A549 treated with DMSO at 1 μM for 4 hours (cell line): ENCODE measurements at places on chromosomes 11 and 22. TPM values are rescaled to one million over a fixed set of nuclear protein-coding genes. Genes with fewer than 3 reads are reported as not detected.

The TMEM86A gene
- 0.40 to 0.47 TPM (median 0.40 TPM) in 5 replicates for total RNA-seq

The STX5 gene
- 20.5 to 28.2 TPM (median 26.0 TPM) in 5 replicates for total RNA-seq

The PTPRCAP gene
- total RNA-seq, result 0.22 to 0.36 TPM (median 0.30 TPM) in 5 replicates

The IFITM10 gene
- total RNA-seq, result 0.89 to 1.3 TPM (median 0.94 TPM) in 5 replicates

The C11orf97 gene
- total RNA-seq, result not detected in 5 replicates

The CCDC73 gene
- total RNA-seq, result 0.02 to 0.06 TPM (median 0.05 TPM) in 4 of 5 replicates, not detected in the other

The APOA5 gene
- not detected in 5 replicates for total RNA-seq

The GAL gene
- total RNA-seq, result 11.1 to 22.8 TPM (median 17.5 TPM) in 5 replicates

The LDLRAD3 gene
- total RNA-seq, result 21.6 to 26.5 TPM (median 23.6 TPM) in 5 replicates

The CABP4 gene
- not detected in 5 replicates for total RNA-seq

The TRIM66 gene
- total RNA-seq, result 1.6 to 2.8 TPM (median 2.3 TPM) in 5 replicates

The NEFH gene
- total RNA-seq, result 0.05 to 0.13 TPM (median 0.06 TPM) in 5 replicates

The GAB4 gene
- total RNA-seq, result not detected in 5 replicates

The SPDYC gene
- total RNA-seq, result not detected in 5 replicates

The ADM2 gene
- 0.41 to 0.73 TPM (median 0.58 TPM) in 5 replicates for total RNA-seq

The PCNX3 gene
- total RNA-seq, result 29.3 to 41.5 TPM (median 36.7 TPM) in 5 replicates

The FANCF gene
- 7.2 to 9.8 TPM (median 7.9 TPM) in 5 replicates for total RNA-seq

The GDPD4 gene
- not detected in 5 replicates for total RNA-seq

The NAGA gene
- total RNA-seq, result 7.0 to 7.9 TPM (median 7.6 TPM) in 5 replicates

The SCGB1D2 gene
- total RNA-seq, result not detected in 5 replicates

The SERHL2 gene
- 0.13 to 0.28 TPM (median 0.18 TPM) in 4 of 5 replicates, not detected in the other for total RNA-seq

The DBX1 gene
- total RNA-seq, result not detected in 5 replicates
